ENCODE measurements at places on chromosomes 2 and 18.

GRCh38 chr2:86396291-86396785 lies 44.8 kb upstream of the KDM3A start:
- no peak for DNase-seq

- DNase-seq: no peak
These were observed 15.2 kb downstream of the M1AP start for GRCh38 chr2:74632939-74633312.

DNA sequence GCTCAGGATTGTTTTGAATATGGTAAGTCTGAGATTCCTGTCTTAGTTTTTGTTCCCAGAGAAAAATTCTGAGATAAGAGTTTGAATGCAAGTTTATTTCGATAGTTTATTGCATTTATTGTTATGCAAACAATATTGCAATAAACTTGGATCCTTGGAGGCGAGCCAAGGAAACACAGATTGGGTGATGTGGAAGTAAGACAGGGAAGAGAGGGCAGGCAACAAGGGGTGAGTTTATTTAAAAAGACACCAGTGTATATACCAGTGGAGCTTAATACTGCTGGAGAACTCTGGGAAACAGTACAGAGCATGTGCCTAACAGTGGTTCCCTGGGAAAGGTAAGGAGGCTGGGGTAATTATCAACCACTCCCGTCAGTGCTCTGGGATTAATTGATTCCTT lies 87.5 kb upstream of the NEDD4L start:
- DNase-seq: no peak

DNA sequence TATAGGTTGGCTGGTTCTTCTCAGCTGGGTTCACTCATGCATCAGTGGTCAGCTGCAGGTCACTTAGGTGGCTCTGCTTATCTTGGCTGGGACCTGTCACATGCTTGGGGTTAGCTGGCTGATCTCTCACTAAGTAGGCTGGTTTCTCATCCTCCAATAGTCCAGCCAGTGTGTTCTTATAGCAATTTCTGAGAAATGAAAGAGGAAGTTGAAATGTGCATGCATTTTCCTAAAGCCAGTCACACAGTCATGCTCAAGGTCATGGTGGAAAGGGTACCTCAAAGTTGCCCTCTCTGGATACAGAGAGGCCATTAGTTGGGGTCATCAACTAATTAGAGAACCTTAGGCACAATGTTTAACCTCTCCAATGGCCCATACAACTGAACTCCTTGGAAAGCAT lies 64.4 kb downstream of the KLHL29 start:
- no peak for DNase-seq

DNA sequence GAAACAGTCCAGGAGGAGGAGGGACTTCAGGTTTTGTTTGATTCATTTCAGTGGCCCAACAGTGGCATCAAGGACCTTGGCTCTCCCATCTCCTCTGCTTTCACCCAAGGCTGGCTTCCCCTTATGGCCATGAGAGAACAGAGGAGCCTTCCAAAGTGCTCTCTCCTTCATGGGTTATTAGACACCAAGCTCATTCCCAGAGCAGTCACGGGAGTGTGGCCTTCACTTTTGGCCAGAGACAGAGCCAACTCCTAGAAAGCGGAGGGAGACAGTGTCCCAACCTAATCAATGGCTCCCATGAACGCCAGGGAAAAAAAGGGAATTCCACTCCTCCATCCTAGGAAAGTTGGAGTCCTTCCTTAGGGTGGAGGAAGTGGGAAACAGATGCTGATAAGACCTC lies 871 bp upstream of the DUSP28 start:
- no peak for DNase-seq

- no peak for DNase-seq
These were observed 84.6 kb downstream of the THADA start for GRCh38 chr2:43511199-43511598.

DNA sequence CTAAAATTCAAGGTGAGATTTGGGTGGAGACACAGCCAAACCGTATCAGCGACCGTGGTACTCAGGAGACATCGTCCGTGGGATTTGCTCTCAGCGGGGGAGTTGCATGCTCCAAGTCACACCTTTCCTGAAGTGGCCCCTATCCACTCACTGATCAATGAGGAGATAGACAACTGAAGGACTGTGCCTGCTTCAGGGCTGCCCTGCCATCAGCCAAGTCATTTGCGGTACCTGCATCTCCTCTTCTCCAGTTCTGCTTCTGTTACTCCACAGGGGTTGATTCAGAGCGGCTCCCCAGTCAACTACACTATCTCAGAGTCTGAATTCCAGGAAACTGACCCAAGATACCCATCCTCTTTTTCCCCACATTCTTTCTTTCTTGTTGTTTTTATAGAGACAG lies 184.1 kb downstream of the MREG start:
- DNase-seq: no peak

DNA sequence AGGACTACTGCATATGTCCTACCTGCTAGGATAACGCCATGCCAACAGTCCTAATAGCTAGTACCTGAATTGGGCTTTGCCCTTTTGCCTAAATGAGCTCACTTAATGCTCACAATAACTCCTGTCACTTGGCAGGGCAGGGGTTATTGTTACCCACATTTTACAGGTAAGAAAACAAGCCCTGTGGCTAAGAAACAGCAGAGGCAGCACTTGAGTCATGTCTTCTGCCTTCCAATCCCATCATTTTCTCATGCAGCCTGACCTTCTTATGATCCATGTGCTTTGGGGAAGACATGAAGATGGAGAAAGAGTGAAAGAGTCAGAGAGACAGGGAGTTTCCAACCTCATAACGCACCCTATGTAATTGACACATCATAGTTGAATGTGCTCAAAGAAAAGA lies 33.6 kb upstream of the LPIN1 start:
- DNase-seq: no peak

DNA sequence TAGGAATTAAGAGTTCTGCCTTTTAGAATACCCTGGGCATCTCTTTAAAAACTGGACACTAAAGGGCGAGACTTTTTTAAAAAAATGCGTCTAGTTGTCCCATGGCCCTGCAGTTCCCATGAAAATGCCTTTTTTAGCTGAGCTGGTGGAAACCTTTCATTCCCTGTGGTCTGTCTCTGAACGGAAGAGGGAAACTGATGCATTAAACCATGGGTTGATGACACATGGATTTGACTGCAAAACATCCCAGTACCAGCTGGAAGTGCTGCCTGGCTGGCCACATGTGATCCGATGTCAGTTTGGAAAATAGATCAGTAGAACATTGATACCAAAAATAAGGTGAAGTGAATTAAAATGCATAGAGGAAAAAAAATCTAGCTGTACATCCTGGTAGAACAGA lies 129.2 kb downstream of the MYO1B start:
- no peak for DNase-seq

DNA sequence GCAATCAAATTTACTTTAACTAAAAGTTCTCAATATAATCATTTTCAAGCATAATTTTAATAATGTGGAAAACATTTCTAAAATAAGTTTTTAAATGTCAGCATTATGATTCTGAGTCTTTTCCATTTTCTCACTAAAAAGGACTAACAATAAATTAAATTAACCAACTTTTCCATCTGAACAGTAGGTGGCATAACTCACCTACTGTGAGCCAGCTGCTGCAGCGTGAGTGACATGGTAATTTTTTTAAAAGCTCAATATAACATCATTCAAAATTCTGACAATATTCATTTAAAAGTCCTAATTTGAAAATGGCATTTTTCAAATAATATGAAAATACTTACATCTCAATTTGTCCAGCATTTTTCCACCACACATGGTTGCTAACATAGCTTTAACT lies 66.5 kb downstream of the DTNB start:
- DNase-seq: no peak

DNA sequence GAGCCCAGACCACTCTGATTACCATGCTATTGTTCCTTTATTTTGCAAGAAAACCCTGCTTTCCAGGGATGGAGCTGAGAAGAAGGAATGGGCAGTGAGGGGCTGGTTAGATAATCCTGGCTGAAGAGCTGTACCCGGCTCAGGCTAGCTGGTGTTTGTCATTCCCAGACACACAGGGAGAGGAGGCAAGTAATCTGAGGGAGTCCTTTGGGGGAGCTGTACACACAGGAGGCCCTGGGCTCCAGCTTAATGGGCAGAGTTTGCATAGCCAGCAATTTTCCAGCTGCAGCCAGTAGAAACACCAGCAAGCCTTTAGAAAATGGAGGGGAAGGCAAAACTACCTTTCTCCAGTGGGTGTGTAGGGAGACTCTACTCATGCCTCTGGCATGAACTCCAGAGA lies 259.3 kb downstream of the SOX11 start:
- DNase-seq: no peak

GRCh38 chr2:156338578-156338977 lies 6.1 kb upstream of the NR4A2 start:
- DNase-seq: no peak

DNA sequence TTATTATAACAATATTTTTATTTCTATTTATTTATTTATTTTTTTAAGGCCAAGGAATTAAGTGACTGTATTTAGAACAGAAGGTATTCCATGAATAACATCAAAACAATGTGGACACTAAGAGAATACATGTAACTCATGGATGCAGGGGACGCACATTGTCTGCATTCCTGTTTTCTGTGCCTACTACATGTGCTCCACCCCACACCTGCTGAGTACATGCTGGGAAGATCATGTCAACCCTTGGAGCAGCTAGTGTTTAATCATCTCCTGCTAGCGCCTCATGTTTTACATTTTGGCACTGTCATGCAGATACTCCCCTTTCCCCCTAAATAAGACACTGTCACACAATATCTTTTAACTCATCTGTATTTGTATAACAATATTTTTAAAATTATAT lies 29.3 kb downstream of the DPYSL5 start:
- no peak for DNase-seq

GRCh38 chr2:188449971-188450370 lies 158.3 kb downstream of the GULP1 start:
- DNase-seq: no peak

- DNase-seq: no peak
These were observed 79.6 kb upstream of the B3GNT7 start for GRCh38 chr2:231315896-231316295.

DNA sequence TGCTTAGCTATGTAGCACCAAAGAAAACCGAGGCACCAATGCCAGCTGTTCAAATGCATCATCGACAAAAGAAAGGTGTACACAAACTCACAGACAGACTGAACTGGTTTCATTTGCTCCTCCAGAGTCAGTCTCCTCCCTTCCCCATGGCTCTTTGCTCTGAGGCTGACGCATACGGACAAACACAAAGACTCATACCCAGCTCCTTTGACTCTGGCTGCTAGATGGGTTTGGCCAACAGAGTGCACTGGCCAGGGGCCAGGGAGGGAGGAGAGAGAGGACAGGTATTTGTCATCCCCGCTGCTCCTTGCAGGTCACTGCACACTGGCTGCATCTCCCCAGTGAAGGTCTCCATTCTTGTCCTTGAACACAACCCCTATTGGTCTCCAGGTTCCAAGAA lies 40.7 kb downstream of the DNER start:
- no peak for DNase-seq

- DNase-seq: no peak
These were observed 53.8 kb downstream of the USP34 start for GRCh38 chr2:61416871-61417645.

GRCh38 chr2:62038975-62039771 lies 133.7 kb downstream of the COMMD1 start:
- DNase-seq: no peak

- no peak for DNase-seq
These were observed 31.5 kb upstream of the REG3A start for GRCh38 chr2:79191081-79191480.

DNA sequence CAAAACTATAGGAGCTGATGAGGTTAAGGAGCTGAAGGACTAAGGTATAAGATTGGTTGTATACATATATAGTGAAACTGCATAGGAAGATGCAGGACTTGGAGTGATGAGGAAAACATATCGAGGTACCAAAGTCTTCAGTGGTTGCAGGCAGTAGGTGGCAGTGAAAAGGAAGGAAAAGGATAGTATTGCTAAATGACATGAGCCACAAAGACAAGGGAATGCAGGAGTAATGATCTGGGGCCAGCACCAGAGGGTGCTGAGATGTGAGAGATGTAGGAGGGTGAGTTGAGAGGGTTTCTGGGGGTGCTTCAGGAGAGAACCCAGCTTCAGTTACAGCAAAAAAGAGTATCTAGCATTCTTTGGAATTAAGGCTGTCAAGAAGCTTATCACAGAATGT lies 172.2 kb upstream of the MYO3B start:
- DNase-seq: no peak

- DNase-seq: no peak
These were observed 15.1 kb downstream of the PLCD4 start for GRCh38 chr2:218622606-218623365.

GRCh38 chr2:143070704-143071103 lies 58.5 kb upstream of the ARHGAP15 start:
- DNase-seq: no peak

- no peak for DNase-seq
These were observed 298.4 kb downstream of the FSIP2 start for GRCh38 chr2:186036862-186037449.

- DNase-seq: no peak
These were observed 453 bp downstream of the CABLES1 start for GRCh38 chr18:23135550-23136325.

DNA sequence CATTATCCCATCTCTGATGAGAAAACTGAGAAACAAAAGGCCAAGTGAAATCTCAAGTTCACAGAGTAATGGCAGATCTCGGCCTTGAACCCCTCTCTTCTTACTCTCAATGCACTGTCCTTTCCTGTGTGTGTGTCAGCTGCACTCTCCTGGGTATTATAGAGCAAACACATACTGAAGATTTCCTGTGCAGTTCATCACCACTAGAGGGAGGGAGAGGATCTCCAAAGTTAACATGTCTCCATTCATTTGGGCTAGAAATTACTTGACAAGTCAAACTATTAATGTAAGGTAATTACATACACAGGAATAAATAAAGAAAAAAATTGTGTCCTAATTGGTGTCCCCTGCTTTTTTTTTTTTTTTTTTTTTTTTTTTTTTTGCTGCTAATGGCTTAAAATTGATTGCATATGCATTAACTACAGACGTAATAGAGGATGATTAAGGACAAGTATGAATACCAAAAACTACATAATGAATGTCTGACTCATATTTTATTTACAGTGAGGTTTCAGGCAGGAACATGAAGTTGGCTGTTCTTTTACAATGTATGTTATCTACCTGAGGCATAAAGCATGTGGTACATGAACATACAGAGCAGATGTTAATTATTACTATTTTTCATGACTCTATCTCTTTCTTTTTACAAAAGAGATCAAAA lies 269.2 kb downstream of the NYAP2 start:
- no peak for DNase-seq

DNA sequence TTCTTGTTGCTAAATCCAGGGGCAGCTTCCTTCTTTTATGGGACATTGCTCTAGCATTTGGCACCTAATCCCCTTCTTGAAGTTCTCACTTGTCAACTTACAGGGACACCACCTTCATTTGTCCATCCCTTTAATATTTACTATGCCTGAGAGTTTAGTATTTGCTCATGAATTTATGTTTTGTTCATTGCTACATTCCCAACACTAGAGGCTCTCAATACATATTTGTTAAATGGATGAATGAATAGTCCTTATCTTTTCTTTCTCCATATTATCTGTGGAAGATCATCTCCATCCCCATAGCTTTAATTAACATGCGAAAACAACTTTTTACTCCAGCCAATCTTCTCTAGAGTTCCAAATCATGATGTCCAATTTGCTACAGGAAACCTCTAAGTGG lies 5.4 kb downstream of the CWC22 start:
- no peak for DNase-seq

GRCh38 chr2:20122864-20123263 lies 71.4 kb upstream of the LAPTM4A start:
- DNase-seq: no peak

- DNase-seq: no peak
These were observed 172.9 kb upstream of the SIX3 start for GRCh38 chr2:44768438-44769236.
